ENCODE measurements at places on chromosomes 1 and 21.

GRCh38 chr1:33025180-33025569, 11.5 kb downstream of the AK2 start:
- no peak for DNase-seq

DNA sequence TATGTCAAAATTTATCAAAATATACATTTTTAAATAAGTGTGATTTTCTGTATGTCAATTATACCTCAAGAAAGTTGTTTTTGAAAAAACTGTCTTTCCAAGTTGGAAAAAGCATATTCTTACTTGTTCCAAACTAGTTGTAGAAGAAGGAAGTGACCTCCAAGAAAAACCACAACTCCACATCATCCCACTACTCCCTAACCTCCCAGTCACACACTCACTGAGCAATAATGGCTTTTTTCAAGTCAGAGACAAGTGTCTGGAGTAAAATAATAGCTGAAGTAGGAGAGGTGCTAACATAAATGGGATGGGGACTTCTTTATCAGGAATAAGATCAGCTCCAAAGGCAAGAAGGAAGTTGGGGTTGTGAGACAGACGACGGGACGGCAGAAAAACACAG, 13.4 kb downstream of the EPRS1 start:
- DNase-seq, result no peak

GRCh38 chr1:23984417-23985186, 4.5 kb upstream of the SRSF10 start:
- DNase-seq, result no peak

GRCh38 chr1:7119156-7119555, 333.9 kb downstream of the CAMTA1 start:
- no peak for DNase-seq

DNA sequence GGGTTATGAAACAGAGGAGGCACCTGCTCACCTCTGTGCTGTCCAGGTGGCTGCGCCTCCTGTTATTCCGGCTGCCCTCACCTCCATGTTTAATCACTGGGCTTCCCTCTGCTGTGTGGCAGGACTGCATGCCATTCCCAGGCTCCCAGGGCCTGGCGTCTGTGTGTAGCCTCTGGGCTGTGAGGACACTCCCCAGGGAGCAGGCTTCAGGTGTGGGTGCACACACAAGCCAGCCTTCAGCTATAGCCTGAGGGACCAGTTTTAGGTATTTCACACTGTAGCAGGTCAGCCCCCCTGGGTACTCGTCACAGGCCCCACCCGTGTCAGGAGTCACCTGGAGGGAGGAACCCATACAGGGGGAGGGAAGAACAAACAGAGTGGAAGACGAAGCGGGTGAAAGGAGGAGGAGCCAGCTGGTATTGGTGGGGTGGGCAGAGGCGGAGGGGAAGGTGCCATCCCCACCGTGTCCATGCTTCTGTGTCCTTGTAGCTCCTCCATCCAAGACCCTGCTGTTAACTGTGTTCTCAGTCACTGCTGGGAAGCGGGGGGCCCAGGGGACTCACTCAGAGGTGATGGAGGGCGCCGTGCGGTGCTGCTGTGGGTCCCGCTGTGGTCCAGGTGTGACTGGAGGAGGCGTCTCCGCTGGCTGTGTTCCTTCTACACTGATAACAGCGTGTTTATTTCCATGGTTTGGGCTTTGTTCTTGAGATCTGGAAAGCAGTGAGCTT, 158.6 kb downstream of the PGBD5 start:
- DNase-seq, result no peak

GRCh38 chr1:4796161-4797015, 142.0 kb downstream of the AJAP1 start:
- no peak for DNase-seq

GRCh38 chr1:72847651-72848050, 565.3 kb upstream of the NEGR1 start:
- no peak for DNase-seq

DNA sequence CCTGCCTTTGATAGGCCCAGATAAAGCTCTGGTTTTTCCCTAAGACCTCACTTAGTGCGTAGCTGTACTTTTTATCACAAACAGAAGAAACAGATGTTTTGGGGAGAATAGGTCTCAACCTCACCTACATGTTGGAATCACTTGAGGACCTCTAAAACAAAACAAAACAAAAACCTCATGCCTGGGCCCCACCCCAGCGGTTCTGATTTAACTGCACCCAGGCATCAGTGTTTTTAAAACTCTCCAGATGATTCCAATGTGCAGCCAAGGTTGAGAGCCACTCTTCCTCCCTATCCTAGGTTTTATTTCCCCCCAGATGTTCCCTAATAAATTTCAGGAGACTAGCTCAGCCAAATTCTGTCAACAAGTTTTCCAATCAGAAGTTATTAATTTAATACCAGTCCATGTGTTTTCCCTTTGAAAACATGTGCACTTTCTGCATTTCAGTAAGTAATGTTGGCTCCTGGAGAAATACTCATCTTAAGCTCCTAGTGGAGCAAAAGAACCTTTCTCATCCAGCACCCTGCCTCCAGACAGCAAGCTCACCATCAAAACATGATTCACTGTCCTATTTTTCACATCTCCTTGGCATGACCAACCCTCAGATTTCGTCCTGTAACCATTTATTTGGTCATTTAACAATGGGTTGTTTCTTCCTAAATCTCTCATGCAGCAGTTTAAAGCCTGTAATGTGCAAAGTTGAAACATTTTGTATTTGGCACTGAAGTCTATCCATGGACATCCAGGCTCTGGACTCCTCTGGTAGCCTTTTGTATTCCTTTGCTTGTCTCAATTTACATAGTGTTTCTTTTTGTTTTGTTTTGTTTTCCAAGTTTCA, 27.5 kb downstream of the LRRC8C start:
- DNase-seq, result no peak

DNA sequence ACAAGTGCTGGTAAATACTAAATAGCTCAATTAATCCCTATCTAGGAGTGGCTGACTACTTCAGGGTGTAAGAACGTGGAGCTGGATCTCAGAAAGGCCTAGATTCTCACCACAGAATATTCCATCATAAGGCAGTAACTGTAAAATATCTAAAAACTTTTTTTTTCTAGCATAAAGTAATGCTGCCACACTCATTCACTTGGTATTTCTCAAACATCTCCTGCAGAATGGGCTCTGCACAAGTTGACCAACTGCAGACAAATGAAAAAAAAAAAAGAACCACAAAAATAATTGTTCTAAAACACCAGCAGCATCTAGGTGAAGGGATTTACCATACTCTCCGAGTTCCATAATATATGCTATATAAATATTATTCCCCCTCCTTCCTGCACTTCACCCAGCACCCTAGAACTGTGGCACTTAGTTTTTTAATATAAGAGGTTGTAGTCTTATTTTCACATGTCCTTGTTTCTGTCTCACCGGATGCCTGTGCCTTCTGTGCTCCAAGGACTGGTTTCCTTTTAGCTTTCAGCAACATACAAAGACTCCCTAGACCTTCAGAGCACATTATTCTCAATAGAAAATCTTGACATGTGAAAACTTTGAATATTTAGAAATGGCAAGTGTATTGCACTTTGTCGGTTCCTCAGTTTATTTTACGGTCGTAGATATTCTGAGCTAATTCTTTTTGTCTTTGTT, 8.9 kb downstream of the VSIG8 start:
- no peak for DNase-seq

DNA sequence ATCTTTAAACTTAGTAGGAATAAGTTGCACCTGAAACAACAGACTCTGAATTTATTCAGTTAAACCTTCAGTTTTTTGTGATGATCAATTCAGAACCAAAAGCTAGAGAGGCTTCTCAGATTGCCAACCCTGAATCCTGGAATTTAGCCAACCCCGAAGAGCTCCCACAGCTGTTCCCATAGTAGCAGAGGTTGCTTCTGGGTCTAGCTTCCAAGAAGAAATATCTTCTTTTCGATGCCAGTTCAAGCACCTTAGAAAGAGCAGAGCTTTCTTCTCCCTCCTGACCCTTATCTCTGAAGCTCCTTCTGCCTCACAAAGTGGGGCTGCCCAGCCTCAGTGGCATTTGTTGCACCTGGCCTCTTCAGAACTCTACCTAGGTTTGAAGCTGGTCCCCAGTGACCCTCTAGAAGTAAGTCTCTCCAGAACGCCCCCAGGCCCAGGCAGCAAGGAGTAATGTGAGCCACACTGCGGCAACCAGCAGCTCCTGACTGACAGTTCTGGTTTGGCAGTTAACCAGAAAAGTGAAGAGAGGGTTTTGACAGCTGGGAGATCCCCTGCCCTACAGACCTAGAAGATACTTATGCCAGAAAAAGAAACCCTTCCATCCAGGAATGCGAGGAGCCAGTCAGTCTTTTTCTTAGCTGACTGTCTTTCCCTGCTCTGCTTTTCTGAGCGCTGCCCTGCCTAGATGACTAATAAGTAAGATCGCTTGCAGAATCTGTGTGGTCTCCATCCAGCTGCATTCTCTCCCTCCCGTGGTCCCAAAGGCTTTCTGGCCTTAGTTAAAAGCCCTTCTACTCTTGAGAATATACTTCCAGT, 165.9 kb downstream of the ADGRL4 start:
- no peak for DNase-seq

- no peak for DNase-seq
These were observed 53.4 kb upstream of the ATP5PO start for GRCh38 chr21:33968995-33969348.

GRCh38 chr1:6612641-6613360, 730 bp upstream of the PHF13 start:
- DNase-seq, result no peak

DNA sequence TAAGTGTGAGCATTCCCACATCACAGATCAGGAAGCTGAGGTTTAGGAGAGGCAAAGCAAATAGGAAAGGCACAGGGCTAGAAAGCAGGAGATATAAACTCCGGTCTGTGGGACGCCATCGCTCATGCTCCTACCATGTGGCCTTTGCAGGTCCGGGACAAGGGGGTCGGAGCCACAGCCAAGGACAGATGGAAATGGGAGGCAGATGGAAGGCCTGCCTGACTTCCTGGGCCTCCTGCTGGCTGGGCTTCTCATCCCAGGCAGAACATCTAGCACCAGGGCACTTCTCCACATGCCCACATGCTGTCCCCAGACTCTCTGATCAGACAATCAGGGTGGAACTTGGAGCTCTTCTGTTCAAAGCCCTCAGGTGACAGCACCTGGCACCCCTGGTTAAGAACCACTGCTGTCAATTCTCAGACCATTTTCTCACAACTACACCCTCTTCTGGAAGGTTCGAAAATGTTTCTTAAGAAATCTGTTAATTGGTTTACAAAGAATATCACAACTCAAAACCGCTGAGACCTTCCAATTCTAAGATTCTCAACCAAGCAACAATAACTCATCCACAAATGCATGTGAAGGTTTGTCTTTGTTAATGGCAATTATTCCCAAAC, 173.3 kb upstream of the EDN2 start:
- no peak for DNase-seq

DNA sequence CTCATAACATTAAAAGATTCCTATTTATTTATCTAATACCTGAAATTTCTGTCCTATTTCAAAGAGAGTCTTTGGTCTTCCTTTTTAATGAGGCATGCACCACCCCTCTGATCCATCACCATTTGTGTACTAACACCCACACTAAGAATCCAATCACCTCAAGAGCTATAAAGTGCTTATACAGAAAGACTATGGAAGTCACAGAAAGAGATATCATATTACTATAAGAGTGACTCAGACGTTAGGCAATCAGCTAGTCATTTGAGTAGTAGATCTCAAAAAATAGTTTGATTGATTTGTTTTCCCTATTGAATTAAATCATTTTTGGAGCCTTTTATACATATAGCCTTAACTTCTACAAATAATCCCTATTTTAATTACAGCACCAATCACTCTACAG, 46.1 kb downstream of the NME7 start:
- no peak for DNase-seq

DNA sequence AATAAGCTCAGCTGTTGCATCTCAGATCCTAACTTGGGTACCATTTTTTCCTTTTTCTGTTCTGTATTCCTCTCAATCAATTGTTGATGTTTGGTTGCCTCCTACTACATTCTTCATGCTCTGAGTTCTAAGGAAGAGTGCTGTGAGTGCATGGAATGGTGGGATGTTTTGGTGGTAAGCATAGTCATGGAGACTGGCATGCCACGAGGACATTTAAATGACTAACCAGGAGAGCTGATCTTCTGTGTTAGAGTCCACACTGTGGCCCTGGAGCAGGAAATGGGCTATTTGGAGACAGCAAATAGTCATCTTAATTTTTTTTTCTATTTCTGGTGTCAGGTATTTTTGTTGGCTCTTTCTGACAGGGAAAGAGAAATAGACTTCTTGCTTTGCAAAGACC, 69.5 kb upstream of the HSD17B7 start:
- DNase-seq, result no peak

- DNase-seq, result no peak
These were observed 27.4 kb downstream of the PER3 start for GRCh38 chr1:7811476-7811875.

DNA sequence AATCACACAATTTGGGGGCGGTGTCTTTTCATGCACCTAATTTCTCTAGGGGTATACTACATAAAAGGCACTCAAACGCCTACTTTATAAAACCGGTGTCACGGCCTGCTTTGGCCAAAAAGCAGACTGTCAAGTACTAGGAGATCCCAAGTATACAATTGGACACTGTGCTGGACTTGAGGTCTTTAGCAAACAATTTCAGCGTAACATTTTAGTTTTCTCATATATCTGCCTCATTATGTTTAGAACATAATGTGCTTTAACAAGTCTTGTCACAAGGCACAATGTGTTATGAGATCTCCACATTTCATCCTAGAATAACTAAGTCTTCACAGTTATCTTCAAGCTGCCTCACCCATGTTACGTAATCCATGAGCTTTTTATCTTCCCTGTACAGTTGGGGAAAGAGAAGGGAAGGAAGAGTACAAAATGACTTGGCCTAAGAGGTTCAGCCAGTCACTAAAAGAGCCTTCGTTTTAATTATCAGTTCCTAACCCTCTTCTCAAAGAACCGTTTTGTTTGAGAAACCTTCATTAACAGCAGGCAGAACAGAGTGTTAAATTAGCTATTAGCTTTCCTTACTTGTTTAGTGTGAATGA, 1.7 kb downstream of the SSX2IP start:
- no peak for DNase-seq

DNA sequence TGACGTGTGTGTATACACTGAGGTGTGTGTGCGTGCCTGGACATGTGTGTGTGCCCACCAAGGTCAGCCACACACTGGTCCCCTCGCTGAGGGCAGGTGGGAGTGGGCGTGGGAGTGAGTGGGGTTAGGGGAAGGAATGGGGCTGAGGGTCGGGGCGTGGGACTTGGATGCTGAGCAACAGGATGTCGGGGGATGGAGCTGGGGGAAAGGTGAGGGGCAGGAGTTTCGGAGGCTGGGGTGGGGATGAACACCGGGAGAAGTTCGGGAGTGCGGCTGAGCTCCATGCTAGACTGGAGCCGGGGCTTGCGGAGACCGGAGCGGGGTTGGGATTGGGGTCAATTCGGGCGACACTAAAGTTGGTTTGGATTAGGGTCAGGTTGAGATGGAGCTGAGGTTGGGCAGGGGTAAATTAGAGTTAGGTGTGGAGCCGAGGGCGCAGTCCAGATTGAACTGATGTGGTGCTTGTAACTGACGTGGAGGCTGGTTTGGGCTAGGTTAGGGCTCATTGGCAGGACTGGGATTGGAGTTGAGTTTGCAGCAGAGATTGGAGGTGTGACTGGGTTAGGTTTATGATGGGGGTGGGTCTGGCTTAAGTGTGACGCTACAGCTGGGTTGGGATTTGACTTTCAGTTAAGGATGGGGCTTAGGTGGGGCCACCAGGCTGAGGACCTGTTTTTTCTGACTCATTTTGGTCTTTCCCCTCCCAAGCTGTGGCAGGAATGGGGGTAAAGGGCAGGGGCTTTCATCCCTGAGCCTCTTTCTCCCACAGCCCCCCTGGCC, 3.3 kb upstream of the GUCA2A start:
- DNase-seq, result no peak
